ENCODE measurements at places on chromosomes 12 and 14.

- DNase-seq = no peak
Observed at GRCh38 chr12:39125566-39125965, 220.2 kb upstream of the CPNE8 start.

- DNase-seq = no peak
Observed at GRCh38 chr14:50530358-50530757, 2.0 kb downstream of the MAP4K5 start.

DNA sequence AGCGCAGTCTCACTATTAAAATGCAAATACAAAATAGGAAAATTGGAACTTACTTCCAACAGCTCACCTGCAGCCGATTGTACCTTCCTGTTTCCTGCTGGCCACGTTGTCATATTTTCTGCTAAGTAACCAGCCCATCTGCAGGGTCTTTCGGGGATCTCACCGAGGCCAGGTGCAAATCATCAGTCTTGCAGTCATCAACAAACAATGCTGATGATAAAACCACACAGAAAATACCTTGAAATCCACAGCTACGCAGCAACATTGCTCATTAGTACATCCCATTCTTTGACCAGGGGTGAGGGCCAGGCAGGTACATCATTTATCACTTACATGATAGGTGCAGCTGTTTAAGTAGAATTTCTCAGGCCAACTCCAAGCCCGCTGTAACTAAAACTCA lies 406.9 kb downstream of the TMEM121 start:
- DNase-seq = no peak

GRCh38 chr14:85333313-85333712 lies 196.6 kb upstream of the FLRT2 start:
- DNase-seq = no peak

DNA sequence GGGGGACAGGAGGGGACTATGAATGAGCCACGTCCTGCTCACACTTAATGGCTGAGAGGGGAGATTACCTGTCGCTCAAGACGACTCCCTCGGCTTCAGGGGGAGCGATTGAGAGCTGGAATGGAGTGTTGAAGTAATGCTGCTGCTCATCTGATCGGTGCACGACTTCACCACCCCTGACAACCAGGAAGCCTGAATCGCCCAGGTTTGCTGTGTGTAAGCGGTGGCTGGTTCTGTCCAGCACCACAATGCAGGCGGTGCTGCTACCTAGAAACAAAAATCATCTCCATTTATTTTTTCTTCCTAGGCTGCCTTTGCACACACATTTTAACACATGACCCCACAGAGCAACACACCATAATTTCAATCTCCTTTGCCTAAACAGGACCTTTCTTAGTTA lies 37.3 kb downstream of the PPTC7 start:
- DNase-seq = no peak

DNA sequence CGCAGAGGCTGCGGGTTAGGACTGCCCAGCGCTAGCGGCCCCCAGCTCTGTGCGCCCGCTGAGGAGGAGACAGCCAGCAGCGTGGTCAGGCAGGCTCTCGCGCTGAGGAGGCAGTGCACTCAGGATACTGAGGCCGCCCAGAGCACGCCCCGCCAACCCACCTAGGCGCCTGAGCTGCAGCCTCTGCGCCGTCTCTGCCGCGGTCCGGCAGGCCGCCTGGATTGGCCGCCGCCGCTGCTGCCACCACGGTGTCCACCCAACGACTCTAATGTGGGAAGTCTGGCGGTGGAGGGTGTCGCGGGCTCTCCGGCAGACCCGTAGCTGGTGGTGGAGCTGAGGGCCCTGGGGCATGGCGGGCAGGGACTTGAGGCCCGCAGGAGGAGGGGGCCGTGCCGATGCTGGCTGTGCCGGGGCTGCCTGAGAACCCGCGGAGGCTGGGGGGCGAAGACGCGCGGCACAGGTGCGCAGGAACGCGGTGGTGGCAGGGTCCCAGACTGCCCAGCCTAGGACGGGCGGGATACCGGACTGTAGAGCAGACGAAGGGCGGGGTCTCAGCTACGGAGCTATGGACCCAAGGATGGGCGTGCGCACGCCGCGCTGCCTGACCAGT lies 69.9 kb downstream of the ASCL4 start:
- DNase-seq = no peak

DNA sequence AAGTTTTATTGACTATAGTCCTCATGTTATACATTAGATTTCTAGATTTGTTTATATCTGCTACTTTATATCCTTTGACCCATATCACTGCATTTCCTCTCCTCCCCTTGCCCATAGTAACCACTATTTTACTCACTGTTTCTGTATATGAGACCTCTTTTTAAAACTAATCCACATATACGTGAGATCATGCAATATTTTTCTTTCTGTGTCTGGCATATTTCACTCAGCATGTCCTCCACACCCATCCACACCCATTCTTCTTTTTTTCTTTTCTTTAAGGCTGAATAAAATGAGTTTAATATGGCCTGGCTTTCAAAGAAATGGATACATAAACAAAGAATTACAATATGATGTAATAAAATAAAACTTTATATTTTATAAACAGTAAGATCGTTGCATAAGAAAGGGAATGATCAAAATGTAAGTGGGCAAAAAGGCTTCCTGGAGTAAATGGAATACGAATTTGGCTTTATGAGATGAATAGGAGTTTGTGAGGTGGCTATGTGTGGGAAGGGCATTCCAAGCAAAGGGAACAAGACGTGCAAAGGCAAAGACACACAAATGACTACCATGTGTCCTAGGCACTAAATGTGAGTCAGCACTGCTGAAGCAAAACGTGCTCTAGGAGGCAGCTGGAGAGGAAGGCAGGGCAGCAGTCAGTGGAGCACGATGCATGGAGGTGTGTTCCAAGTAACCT lies 53.2 kb upstream of the HIF1A start:
- no peak for DNase-seq

- no peak for DNase-seq
Observed at GRCh38 chr12:93831374-93831773, 154.2 kb downstream of the CRADD start.

- DNase-seq = no peak
Observed at GRCh38 chr14:81534510-81535074, 939 bp upstream of the SEL1L start.

DNA sequence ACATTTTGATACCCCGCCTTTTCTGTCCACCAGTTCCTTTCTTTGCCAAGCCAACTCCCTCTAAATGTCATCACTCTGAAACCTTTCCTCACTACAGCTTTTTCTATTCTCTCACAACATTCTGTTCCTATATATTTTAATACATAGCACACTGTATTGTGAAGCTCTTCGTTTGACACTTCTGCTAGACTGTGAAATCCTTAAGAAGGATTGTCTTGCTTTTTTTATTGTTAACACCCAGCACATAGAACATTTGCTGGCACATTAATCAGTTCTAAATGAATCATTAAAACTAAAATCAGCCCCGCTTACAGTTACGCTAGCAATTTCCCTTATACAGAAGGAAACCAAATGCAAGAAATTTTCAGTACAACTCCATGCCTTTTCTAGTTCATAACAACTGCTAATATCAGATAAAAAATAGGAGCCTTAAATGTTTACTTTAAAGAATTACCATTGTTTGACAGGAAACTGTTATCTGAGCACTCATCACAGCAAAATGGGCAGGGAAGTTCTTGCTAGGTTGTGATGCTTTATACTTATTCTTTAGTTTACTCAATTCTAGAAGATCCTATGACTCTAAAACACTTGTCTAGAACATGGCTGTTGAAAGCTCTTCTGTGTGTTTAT lies 93.5 kb downstream of the PPP1R12A start:
- DNase-seq = no peak

- DNase-seq = no peak
Observed at GRCh38 chr12:2667716-2668440, 126.9 kb upstream of the FKBP4 start.

GRCh38 chr14:22535126-22535525 lies 53.9 kb downstream of the DAD1 start:
- DNase-seq = no peak

DNA sequence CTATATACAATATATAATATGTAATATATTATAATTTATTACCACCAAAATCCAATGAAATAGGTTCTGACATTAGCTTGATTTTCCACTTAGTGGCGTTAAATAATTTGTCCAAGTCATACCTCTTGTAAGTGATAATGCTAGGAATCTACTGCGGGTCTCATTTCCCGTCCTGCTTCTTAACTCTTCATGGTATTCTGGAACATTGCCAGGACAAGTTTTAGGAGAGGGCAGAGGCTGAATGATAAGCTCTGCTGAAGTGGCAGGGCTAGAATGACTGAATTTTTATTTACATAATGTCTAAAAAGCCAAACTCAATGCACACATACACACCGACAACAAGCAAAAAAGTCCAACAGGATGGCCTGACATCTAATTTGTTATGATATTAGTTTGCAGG lies 70.4 kb upstream of the PTPRQ start:
- DNase-seq = no peak

DNA sequence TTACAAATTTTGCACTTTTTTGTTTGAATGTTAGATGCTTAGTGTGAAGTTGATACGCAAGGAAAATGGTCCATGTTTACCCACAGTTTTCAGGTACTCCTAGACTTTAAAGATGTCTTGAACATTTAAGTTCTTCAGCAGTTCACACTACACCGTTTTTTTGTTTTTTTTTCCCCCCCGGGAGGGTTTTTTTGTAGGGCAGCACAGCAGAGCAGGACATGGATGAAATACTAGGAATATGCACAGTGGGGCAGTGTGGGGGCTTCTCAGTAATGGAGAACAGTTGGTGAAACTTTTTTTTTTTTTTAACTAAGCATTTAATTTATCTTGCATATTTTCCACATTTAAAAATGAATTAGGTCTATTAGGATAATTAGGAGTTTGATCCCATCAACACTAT lies 4.9 kb downstream of the RAN start:
- no peak for DNase-seq

DNA sequence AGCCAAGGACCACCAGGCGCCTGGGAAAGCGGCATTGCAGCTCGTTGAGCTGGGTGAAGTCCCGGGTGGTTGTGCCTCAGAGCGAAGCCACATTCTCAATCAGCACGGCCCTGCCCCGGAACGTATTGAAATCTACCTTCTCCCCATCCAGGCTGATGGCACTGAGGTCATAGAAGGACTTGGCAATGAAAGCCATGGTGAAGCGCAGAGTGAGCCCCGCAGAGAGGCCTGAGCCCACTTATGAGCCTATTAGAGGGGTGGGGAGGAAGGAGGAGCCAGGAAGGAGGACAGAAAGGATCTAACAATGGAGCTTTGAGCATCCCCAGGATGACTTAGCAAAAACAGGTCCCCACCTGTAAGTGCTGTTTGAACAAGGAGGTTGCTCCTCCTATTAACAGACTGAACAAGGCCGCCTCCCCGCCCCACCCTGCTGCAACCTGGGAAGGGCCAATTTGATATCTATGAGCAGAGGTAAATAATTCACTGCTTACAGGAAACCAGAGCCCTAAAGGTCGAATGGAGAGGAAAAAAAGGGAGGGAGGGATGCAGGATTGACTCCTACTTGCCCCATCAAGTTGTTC lies at the start of gene GPX2:
Gene GPX2, minus strand, starts transcription at position 215 of the 581 bp plus-strand sequence. Its CDS starts 19 bp downstream, at position 196.
- DNase-seq = no peak

DNA sequence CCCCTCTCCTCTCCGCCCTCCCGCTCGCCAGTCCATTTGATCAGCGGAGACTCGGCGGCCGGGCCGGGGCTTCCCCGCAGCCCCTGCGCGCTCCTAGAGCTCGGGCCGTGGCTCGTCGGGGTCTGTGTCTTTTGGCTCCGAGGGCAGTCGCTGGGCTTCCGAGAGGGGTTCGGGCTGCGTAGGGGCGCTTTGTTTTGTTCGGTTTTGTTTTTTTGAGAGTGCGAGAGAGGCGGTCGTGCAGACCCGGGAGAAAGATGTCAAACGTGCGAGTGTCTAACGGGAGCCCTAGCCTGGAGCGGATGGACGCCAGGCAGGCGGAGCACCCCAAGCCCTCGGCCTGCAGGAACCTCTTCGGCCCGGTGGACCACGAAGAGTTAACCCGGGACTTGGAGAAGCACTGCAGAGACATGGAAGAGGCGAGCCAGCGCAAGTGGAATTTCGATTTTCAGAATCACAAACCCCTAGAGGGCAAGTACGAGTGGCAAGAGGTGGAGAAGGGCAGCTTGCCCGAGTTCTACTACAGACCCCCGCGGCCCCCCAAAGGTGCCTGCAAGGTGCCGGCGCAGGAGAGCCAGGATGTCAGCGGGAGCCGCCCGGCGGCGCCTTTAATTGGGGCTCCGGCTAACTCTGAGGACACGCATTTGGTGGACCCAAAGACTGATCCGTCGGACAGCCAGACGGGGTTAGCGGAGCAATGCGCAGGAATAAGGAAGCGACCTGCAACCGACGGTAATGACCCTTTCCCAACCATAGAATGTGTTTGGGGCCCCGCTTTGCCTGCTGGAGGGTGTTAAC lies 615 bp downstream of the CDKN1B start:
- no peak for DNase-seq

DNA sequence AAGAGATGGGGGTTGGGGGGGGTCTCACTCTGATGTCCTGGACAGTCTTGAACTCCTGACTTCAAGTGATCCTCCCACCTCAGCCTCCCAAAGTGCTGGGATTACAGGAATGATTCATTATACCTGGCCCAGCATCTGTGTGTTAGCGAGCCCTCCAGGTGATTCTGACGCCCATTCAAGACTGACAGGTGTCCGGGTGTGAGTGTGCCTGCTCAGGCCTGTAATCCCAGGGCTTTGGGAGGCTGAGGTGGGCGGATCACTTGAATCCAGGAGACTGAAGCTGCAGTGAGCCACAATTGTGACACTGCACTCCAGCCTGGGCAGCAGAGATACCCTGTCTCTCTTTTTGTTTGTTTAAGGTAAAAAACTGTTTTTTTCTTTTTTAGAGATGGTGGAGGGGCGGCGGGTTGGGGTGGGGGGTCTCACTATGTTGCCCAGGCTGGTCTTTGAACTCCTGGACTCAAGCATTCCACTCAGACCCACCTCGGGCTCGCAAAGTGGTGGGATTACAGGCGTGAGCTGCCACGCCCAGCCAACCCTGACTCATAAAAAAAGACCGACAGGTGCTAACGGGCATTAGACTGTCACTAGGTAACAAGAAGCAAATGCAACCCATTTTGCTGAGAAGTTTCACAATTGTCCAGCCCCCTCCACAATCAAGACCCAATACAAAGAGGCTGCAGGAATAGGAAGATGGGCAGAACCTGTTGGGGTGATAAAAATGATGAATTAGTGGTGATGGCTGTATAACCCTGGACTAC lies 4.7 kb downstream of the VSIG10 start:
- DNase-seq = no peak

DNA sequence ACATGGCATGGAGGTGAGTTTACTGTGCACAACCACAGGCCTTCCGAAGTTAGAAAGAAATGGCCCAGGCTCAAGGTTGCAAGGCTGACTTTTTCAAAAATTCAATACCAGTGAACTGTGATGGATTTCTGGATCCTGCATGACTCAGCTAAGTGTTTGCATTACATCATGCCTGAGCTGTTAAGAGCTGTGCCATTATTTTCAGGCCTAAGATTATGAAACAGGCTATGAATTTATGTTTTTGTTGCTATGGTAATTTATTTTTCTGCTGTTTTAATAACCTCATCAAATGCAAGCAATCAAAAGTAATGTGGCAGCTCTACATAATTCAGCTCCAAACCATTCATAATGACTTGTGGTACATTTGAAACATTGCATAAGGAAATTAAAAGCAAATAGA lies 457.7 kb upstream of the TMEM132C start:
- DNase-seq = no peak

DNA sequence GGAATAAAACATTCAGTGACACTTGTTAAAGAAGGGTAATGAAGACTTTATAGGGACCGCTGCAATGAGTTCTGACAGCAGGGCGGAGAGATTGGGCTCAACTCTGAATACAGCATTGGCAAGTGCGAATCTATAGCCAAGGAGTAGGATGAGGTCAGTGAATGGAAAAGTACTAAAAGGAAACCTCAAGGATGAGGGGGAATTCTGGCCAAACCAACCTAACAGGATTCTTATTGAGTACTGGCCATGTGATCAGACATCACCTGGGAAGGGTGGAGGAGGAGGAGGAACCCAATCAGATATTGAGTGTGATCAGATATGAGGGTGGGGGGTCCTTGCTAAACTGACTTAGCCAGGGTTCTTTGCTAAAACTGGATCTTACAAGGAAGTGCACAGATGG lies 31.0 kb downstream of the DRAM1 start:
- no peak for DNase-seq

Measured in RWPE2 (cell line).